Activated CD4-positive, CD25-positive, alpha-beta regulatory T cell treated with anti-CD3 and anti-CD28 coated beads, Interleukin-2, amount 50 U/mL, for 24 hours (primary cell): ENCODE measurements at places on chromosomes 2 and 18.
A peak's percentile ranks its signal among the peaks of the same experiment; 100 is the strongest.

- ATAC-seq, result no peak
Observed at GRCh38 chr2:72004201-72004915, 143.3 kb downstream of the CYP26B1 start.

DNA sequence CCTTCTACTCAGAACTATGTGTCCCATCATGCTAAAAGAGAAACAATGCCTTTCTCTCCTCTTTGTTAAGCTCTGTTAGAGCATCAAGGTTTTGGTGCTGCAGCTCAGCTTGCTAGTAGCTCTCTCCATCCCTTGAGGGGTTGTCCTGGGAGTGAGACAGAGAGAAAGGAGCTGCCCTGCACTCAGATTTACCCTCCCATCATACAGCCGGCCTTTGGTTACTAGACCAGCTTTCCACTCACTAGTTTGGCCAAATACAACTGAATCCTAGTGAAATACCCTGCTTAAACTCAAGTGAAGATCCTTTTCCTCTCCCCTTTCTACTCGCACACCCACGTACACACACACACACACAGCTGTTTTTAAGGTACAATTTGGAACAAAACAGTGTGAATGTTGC, 2.3 kb upstream of the CHN1 start:
- no peak for ATAC-seq

- ATAC-seq, result no peak
Observed at GRCh38 chr2:45029215-45029614, 20.0 kb upstream of the SIX2 start.

DNA sequence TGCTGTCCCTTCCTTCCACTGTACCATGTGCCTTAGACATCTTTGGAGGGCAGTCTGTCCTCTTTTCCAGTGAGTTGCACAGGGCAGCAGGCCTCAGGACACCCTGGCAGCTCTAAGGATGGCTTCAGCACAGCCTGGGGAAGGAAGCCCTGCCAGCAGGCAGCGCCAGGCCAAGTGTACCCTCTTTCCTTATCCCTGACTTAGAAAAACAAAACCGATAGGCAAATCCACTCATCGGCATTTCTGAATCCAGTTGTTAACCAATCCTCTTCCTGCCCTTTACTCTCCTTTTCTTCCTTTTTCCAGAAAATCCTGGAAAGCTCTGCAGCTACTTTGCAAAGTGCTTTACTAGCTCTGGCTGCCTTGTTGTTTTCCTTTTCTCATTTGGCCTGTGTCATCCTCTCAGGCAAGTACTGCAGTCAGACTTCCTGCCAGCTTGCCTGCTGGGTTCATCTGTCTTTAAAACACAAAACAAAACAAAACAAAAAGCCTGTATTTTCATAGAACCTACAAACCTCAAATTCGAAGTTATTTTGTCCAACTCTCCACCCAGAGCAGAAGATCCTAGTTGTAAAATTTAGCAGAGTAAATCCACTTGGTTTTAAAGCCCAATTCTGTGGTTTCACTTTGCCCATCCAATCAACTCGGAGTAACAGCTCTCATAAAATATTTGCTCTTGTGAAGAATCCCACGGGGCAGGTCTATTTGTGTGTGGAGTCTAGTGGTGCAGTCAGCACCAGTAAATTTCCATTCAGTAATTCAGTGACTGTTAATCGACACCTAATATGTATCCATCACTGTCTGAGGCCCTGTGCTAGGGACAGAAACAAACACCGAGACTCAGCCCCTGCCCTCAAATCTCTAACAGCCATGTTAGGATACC, 45.2 kb downstream of the PCBP1 start:
- ATAC-seq, result peak; percentile 81

- no peak for ATAC-seq
Observed at GRCh38 chr18:57533868-57534510, 52.5 kb downstream of the FECH start.

- ATAC-seq, result no peak
Observed at GRCh38 chr18:74914648-74915047, 294.3 kb downstream of the PTGR3 start.

GRCh38 chr18:79964330-79965118, at the start of gene HSBP1L1:
TSS of gene HSBP1L1 (plus strand) at chr18:79964643. CDS start at chr18:79964736, 93 bp downstream.
- ATAC-seq, result peak; percentile 76

DNA sequence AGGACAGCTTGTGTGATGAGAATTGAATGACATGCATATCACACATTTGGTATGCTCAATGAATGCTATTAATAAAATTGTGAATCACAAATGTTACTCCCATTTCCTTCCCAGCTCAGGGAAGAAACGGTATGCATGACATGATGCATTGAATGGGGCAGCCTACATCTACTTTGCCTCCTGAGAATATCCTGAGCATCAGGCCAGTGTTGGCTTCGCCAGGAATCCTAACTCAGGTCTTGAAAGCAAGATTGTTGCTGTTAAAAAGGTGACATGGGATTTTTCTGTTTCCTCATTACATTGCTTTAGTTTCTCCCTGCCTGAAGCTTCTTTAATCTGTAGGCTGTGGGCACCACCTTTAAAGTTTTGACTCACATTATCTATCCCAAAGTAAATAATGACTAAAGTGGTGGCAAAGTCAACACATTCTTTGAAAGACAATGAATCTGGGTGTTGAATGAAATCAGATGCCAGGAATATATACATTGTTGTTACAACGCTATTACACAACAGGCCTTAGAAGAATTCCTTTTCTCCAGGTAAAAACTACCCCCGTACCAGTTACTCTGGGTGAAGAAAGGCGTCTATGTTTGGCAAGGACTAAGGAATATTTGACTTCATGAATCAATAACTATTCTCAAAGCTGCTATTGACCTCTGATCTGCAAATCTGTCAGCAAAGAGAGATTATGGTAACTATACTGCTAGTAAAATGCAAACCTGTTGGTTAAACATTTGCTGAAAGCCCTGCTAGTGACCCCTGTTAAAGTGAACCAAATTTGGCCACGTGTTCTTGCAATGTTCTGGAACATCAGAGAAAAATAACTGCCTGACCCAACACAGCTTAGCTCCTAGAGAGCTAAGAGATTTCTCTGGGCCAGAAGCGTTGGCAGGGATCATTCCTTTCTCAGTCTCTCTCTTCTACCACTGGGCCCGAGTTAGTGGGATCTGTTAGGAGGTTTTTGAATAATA, 30.5 kb upstream of the NEDD4L start:
- ATAC-seq, result no peak

GRCh38 chr2:239874636-239875356, 150.3 kb downstream of the NDUFA10 start:
- ATAC-seq, result no peak

DNA sequence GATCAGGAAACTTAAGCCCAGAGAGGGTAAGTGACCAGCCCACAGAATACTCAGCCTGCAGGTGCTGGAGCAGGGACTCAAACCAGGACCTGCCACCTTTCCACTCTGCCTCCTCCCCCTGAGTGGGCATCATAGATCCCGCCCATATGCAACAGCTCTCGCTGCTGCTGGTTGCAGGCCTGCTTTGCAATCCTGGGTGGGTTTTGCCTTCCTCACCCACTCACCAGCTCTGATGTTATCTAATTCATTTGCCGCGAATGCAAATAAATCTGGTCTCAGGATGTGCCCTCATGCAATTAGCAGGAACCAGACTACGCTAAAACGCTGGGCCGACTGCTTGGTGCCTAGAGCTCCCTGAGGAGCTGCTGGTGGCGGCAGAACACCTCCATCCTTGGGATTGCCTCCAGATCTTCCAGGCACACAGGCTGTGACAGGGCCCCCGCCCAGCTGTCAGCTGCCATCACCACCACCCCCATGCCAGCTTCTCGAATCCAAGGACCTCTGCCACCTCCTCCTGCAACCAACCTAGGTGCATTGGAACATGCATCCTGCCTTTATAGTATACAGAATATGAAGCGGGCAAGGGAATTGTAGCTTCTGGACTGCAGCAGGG, 28.8 kb downstream of the CNGA3 start:
- ATAC-seq, result no peak

- no peak for ATAC-seq
Observed at GRCh38 chr2:47598476-47598875, 184.5 kb upstream of the MSH6 start.

GRCh38 chr2:72497763-72498162, 328.1 kb downstream of the EXOC6B start:
- ATAC-seq, result no peak

DNA sequence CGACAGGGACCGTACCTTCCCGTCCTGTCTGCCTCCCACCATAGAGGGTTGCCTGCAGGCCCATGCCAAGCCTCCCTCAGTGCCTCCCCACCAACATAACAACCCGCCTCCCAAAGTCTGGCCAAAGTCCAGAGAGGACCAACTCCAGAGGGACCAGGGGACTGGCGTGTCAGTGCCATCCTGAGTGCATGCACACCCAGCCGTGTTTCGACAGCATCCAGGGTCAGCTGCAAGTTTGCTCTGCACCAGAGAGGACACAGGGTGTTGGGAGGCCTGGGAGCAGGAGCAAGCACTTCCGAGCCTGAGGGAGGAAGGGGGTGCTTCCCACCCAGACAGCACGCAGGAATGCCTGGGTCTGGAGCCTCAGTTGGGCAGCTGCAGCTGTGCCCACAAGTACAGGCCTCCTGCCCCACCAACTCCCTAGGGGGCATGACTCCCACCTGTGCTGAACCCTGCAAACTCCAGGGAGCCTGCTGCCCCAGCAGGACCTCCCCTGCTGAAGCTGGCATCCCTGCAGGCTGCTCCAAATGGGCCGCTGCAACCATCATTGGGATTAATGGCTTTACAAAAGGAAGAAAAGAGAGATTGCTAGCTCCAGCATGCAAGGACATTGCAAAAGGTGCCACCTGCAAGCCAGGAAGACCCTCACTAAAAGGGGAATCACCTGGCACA, 618.1 kb upstream of the FSHR start:
- no peak for ATAC-seq

GRCh38 chr18:2894841-2895370, 48.1 kb downstream of the EMILIN2 start:
- no peak for ATAC-seq

DNA sequence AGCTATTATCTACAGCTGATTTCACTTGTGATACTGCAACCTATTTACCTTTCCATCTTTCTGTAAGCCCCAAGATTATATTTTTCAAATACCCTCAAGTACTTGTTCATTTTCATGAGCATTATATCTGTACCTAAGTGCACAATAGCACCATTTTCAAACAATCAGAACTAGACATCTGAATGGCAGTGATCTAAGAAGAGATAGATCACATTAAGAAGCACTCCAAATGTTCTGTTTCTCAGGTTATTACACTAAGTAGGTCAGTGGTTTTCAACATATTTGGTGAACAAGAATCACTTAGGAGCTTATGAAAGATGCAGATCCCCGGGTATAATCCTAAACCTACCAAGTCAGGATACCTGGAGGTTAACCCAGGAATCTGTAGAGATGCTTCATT, 872.7 kb downstream of the DCDC2C start:
- ATAC-seq, result no peak

DNA sequence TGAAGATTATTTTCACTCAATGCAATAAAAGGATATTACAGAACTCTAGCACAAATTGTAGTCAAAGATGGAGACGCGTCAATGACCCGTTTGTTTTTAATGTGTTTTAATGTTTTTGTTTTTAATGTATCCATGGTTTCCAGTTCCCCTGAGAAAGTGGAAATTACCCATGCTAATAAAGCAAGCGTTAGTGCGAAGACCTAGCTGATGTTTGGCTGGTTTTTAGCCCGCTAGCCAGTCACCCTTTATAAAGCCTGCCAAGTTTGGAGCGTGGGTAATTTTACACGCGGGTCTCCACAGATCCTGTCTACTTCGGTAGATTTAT, 430 bp upstream of the CHMP1B start:
- peak; percentile 48 for ATAC-seq

- no peak for ATAC-seq
Observed at GRCh38 chr18:34866739-34867138, 156.6 kb downstream of the DTNA start.

- no peak for ATAC-seq
Observed at GRCh38 chr2:65749545-65749944, 317.1 kb upstream of the SPRED2 start.

DNA sequence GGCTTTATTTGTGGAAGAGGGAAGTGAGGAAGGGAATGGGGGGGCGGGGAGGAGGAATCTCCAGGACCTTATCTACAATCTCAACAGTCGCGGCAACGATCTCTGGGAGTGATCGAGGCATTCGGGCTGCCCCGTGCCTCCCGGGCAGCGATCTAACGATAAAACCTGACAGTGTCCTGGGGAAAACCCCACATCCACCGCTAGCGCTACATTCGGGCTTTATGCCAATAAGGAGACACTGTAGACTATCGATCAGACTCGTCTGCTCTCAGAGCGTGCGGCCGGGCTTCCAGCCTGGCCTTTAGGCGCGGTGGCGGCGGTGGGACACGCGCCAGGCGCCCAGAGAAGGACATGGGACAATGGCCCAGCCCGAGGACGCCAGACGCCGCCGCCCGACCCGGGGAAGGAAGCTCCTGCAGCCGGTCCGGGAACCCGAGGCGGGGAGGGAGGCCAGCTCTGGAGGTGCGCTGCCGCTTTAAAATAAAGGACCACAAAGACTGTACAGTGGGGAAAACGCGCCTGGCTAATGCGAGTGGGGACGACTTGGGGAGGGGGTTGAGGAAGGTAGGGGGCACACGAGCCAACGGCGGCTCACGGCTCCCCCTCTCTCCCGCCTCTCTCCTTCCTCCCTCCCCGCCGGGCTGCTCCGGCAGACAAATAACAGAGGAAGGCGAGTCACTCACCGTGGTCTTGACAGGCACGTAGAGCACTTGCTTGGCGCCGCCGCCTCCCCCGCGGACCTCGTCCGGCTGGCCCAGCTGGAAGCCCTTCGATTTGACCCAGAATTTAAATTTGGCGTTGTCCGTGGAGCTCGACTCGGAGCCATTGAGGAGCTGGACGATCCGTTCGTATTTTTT, 2.2 kb downstream of the NOL4 start:
- no peak for ATAC-seq

DNA sequence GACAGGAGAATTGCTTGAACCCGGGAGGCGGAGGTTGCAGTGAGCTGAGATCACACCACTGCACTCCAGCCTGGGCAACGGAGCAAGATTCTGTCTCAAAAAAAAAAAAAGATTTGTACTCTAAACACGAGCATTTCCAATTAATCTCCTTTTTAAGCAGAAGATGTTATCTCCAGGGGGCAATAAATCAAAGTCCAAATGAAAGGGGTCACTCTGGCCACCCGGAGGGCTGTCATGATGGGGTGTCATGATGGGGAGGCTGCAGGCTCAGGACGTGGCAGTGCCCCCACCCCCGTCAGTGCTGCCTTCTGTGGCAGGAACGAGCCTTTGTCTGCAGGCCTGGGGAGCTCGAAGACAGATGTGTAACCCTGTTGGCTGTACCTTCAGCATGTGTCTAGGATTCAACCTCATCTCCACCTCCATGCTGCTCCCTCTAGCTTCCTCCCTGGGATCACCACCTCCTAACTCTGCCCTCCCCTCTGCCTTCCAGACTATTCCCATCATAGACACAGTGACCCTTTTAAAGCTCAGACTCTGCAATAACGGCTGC, 76.9 kb upstream of the YWHAQ start:
- no peak for ATAC-seq

- ATAC-seq, result no peak
Observed at GRCh38 chr2:168968342-168968741, 62.8 kb downstream of the ABCB11 start.

- ATAC-seq, result no peak
Observed at GRCh38 chr2:71467180-71467815, 13.9 kb downstream of the DYSF start.

- ATAC-seq, result no peak
Observed at GRCh38 chr2:55092439-55092838, 42.2 kb upstream of the RTN4 start.
